Hepatic stellate cell (primary cell): ENCODE measurements at places on chromosomes 13 and 19.

GRCh38 chr19:48319647-48320541 lies 5.5 kb upstream of the EMP3 start:
- DNase-seq = peak; percentile 82

- DNase-seq = no peak
Observed at GRCh38 chr19:51441410-51442390, 16.6 kb downstream of the SIGLEC8 start.

GRCh38 chr19:2337329-2337707 lies 8.8 kb downstream of the SPPL2B start:
- no peak for DNase-seq

GRCh38 chr13:76720416-76720815 lies 165.8 kb downstream of the KCTD12 start:
- no peak for DNase-seq

GRCh38 chr13:48761256-48761655 lies 107.5 kb downstream of the CYSLTR2 start:
- no peak for DNase-seq

- no peak for DNase-seq
Observed at GRCh38 chr13:99046851-99047250, 69.0 kb upstream of the DOCK9 start.
